Esophagus mucosa (tissue), 1 donor: ENCODE measurements at places on chromosomes 12 and 14. TPM values are rescaled to one million over a fixed set of nuclear protein-coding genes. Genes with fewer than 3 reads are reported as not detected.

DNA sequence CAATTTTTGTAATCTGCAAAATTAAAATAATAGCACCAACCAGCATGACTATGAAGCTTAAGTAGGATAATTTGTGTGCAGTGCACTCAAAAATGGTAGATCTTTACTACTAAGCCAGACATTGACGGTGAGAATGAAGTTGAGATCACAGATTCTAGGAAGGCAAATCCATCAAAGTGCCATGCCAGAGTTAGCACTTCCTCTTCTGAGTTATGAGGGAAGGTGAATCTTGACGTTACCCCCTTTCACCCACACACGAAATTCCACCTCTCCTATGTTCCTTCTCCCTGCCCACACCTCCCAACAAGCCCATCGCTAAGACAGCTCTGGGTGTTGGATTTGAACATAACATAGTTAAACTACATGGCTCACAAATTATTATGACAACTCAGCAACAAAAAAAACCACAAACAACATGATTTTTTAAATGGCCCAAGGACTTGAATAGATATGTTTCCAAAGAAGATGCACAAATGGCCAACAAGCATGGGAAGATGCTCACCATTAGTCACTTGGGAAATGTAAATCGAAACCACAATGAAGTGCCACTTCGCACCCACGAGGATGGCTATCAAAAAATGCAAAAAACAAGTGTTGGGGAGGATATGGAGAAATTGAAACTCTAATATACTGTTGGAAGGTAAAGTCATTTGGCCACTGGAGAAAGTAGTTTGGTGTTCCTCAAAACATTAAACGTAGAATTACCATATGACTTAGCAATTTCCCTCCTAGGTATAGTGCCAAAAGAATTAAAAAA lies 119.3 kb upstream of the RAP1B start:
- ATAC-seq, result no peak

DNA sequence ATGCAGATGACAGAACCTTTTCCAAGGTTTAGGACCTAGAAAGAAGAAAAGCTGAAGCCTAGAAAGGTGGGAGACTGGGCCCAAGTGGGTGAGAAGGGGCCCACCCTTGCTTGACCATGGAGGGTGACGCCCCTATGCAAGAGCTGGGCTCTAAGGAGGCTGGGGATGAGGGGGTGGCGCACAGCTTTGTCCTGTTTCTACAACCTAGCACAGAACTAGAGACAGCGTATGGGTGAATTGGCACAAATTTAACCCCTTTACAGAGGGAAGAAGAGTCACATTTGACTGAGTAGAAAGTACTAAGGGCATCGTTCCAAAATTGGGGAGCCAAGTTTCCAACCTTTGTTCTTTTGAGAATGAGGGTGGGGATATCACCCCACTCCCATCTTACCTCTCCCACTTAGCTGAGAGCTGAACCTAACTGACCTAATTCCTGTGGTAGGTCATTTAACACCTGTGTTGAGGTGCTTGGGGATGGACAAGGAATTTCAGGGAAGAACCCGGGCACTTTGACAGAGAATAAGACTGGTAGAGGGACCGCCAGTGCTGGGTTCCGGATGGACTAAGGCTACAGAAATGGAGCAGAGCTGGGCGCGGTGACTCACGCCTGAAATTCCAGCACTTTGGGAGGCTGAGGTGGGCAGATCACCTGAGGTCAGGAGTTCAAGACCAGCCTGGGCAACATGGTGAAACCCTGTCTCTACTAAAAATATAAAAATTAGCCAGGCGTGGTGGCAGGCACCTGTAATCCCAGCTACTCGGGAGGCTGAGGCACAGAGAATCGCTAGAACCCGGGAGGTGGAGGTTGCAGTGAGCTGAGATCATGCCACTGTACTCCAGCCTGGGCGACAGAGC lies 5.2 kb downstream of the NFKBIA start:
- ATAC-seq, result peak; percentile 1

DNA sequence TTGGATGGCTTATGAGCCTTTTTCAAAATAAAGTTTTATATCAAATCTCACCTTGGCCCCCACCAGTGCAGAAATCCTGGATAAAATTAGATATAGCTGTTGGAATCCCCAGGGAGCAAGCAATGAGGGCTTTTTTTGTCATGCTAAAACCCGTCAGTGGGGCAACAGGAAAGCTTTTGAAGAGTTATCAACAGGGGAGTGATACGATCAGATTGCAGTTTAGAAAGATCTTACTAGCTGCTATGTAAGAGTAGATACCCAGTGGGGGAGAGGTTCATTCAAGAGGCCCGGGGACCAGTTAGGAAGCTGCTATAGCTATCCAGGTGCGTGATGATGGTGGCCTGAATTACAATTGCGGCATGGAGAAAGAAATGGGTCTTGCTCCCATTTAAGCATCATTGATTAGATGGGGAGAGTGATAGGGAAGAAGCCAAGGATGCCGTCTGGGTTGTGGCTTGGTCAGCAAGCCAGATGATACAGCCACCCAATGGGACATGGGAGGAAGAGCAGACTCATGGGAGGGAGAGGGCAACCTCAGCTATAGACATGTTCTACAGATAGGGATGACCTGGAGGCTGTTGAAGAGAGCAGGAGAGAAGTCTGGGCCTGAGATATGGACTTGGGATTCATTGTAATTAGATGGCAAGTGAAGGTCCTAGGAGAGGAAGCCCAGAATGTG lies 272.4 kb downstream of the DPF3 start:
- ATAC-seq, result no peak

GRCh38 chr14:49770212-49770817 lies 2.4 kb downstream of the KLHDC2 start:
- ATAC-seq, result no peak

- ATAC-seq, result no peak
Measured at GRCh38 chr14:105411985-105412770, 7.4 kb upstream of the MTA1 start.

DNA sequence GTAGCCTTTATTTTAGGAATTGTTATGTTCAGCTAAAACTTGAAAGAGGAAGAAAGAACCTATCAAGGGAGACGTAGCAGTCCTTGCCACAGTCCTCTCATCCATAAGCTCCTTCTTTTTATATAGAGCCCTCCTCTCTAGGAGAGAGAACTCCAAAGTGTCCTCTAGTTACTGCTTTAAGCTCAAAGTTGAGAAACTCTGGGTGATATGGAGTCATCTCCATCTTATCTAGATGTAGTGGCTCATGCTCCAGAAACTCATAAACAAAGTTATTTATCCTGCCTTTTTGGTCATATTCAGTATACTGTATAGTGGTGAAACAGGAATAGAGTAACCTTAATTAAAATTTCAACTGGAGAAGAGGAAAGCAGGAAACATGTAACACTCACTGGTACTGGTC lies 90.4 kb upstream of the ATF7IP start:
- ATAC-seq, result no peak

The SLC4A8 gene
- total RNA-seq, result 0.20 TPM

DNA sequence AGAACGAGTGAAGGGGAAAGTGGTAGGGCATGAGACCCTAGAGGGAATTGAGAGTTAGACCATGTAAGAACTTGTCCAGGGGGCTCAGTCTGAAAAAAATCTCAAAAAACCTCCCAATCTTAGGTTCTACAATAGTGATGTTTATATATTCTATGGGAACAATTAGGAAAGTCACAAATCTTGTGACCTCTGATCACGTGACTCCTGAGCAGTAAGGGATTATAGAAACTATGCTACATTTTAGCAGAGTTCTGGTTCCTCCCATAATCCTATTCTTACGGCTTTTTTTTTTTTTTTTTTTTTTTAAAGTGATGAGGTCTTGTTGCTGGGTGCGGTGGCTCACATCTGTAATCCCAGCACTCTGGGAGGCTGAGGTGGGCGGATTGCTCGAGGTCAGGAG lies 5.8 kb downstream of the ADCK1 start:
- no peak for ATAC-seq

DNA sequence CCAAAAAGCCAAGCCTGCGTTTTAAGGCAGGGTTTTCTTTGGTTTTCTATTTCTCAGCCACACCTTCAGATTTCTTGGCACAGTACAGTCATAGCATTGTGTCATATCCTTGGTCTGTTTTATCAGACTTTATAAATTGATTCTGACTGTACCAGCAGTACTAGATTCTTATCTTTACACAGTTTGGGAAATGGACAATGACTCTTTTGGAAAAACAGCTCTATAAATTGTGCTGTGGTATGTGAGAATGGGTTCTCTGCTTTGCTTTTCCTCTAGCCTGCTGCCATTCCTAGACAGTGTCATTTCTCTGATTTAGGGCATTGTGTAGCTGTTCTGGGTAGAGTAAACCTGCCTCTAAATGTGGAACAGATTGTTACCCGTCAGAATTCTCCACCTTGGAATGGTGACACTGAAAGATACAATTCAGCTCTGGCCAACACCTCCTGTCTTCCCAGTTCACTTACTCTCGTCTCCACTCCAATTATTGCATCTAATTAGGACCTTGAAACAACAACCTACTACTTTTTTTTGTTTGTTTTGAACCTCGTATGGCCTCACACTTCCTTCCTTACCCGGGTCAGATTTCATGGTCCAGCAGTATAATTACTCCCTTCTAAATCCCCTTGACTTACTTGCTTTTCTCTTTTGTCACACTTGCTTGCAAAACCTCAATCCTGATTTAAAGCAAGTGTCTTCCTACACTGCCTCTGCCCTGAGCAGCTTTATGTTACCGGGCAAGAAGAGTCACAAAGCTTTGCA lies 226.3 kb downstream of the ERC1 start:
- peak; percentile 90 for ATAC-seq

DNA sequence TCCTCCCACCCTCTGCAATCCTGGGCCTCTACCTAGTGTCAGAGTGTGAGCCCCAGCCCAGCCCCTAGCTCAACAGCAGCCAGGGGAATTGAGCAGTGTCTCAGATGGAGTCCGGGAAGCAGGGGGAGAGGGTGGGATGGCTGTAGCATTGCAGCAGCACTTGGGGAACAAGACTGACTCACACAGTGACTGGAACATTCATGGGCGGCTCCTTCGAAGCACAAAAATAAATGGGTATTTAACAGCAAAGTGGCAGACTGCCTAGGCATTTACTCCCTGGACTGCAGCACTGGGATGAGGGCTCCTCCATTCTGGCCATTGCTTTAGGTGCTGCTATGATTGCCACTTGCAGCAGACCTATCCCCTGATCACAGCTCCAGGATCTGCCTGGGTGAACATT lies 46.0 kb upstream of the STK38L start:
- no peak for ATAC-seq

DNA sequence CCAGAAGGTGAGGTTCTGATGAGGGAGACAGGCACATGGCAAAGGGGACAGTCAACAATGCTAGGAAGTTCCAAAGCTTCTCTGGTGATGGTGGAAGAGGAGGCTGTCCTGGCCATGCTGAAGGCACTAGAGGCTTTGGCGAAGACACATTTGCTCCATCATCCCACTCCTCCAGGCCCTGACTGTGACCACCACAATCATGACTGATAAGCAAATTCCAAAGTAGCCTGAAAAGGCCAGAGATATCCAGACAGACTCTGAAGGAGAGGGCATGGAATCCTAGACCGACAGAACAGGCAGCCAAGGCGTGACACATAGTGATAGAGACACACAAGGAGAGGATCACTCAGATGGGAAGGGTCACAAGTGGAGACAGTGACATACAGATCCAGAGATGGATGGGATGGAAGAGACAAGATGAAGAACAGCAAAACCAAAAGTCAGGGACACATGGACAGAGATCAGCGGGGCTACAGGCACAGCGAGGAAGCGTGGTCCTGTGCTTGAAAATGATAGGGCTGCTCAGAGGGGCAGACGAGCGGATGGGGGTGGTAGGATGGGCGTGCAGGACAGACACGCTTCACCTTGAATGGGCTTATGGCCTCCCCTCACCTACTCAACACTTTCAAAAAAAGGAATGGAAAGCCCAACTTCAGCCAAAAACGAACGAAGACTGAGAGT lies 1.3 kb downstream of the ZFHX2 start:
- no peak for ATAC-seq

The CBLN3 gene
- total RNA-seq, result 0.44 TPM

DNA sequence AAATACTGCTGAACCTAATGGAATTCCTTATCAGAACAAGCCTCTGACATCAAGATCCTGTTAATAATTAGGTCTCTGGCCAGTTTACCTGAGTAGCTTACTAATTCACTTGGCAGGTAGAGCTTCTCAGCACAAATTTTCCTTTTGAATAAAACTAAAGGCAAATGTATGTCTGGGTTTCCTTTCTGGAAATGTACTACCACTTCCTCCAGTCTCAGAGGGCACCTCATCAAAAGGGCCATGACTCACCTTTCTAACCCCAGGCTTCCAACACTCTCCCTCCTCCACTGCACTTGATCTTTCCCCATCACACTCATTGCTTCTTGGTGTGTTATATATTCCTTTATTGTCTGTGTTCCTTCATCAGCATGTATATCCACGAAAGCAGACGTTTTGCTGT lies 90.5 kb downstream of the SLC2A13 start:
- no peak for ATAC-seq

DNA sequence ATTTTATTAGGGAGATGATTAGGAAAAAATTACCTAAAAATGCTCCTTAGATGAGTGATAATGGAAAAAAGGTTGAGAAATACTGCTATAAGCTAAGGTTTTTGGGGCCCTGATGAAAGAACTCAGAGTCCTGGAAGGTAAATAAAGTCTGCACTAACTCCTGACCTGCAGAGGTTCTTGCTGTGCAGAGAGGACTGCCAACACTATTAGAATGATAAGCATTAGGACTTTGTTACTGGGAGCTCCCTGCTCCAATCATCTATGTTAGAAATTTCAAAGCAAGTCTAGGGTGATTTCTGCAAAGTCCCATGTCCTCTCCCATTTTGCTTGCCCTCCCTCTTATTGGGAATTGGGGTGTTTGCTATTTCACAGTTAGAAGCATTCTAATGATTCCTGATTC lies 112.2 kb downstream of the SMOC1 start:
- ATAC-seq, result no peak

The KTN1 gene
- total RNA-seq, result 80.7 TPM

DNA sequence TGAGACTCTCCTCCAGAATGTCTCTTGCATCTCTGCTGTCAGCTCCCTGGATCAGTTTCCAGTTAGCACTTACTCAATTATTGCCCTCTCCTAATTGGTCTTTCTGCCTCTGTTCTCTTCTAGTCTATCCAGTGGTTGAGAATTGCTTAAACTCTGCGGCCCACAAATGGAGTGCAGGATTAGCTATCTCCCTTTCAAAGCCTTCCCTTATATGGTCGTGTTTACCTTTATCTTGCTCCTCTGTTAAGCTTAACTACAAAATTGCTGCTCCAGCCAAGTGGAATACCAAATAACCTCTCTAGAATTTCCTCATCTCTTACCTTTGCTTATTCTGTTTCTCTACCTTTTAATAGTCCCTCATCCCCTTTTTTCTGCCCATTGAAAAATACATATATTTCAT lies 132.7 kb downstream of the NRXN3 start:
- no peak for ATAC-seq

DNA sequence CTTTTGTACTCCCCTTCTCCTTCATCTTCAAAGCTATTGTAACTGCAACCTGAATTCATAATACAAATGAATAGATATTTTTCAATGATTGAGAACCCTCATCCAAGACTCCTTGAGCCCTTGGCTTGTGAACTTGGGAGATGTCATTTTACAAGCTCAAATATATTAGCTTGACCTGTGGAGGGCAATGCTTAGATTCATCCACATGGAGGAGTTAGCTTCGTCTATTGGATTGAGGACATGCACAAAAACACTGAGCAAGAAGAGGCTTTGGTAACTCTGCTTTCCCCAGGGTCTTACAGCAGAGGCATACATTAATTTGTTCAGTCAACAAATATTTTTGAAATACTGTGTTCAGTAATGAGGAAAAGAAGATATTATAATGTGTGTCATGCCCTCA lies 101.1 kb downstream of the OTOGL start:
- no peak for ATAC-seq

- no peak for ATAC-seq
Measured at GRCh38 chr12:62522984-62523383, 56.4 kb downstream of the MON2 start.

The ADCY4 gene
- 4.5 TPM for total RNA-seq

The ADGRD1 gene
- 2.5 TPM for total RNA-seq

The RPAP3 gene
- total RNA-seq, result 18.2 TPM

The SCARB1 gene
- total RNA-seq, result 10.2 TPM

GRCh38 chr14:87613881-87614280 lies 379.1 kb downstream of the GALC start:
- no peak for ATAC-seq
